ENCODE measurements at places on chromosomes 2 and 18.

GRCh38 chr2:139622691-139623090 lies 842.5 kb upstream of the NXPH2 start:
- no peak for DNase-seq

DNA sequence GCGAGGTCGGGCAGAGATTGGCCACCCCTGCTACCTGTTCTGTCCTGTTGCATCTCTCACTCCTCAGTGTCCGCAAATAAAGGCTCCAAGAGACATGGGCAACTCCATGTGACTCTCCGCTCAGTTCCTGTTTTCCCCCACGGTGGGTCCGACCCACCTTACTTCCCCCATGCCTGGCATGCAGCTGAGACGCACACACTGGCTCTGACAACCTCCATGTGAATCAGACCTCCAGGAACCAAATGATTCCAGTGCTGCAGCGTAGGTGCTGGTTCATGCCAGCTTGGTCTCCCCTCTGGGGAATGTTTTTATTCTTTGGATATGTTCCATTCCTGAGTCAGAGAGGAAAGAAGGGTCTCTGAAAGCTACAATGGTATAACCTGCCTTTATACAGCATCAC lies 221.5 kb downstream of the SH3RF3 start:
- no peak for DNase-seq

GRCh38 chr2:68172521-68172920 lies 14.8 kb downstream of the PNO1 start:
- DNase-seq, result no peak

- DNase-seq, result no peak
These were observed 21.0 kb downstream of the MIB1 start for GRCh38 chr18:21761471-21762115.

DNA sequence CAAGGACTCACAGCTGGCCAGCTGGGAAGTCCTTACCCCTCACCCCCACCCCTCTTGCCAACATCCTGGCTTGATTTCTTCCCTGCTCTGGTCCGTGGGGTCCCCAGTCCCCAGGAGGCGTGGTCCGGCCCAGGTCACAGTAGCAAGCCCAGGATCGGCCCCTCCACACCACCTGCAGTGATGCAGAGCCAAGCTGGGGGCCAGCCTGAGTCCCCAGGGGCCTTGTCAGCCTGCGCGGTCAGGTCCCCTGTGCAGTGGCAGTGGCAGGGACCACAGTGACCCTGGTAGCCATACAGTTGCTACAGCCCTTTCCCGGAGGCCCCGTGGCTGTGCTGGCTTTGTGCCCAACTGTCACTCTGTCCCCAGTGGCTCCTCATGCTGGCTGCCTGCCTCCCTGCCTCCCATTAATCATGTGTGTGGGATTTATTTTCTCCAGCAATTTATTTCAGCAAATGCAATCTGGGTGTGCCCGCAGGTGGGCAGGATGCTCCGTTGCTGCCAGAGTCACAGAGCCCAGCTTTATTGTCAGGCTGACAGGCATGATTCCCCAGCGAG lies 8.8 kb upstream of the PRSS56 start:
- DNase-seq, result no peak

DNA sequence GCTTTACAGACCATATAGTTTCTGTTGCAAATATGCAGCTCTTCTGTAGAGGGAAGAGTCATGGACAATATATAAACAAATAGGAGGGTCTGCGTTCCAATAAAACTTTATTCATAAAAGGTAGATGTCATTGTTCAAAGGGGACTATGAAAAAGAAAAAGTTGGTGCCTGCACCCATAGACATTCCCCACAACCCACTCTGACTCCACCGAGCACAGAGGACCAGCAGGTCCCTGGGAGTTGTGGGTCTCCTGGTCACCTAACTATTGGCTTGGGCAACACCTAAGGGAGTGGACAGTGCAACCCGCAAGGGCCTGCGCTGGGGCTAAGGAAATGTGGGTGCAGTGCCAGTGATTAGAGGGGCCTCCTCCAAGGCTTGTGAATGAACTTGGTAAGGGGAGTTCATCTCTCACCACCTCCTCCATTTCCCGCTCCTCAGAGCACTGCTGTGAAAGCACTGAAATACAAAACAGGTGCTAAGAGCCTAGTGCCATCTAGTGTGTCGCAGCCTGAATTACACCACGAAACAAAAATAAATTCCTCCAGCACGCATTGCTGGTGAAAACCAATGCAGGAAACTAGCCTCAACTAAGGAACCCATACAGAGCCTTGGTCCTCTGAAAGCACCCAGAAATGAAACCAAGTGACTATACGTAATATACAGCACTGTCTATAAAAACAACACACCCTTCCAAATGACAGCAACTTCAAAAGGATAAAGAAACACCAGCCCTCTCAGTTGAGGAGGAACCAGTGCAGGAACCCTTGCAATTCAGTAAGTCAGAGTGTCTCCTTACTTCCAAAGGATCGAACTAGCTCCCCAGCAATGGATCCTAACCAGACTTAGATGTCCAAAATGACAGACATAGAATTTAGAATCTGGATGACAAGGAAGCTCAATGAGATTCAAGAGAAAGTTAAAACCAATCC lies 166.6 kb downstream of the RNF144A start:
- no peak for DNase-seq

- no peak for DNase-seq
These were observed 107.3 kb upstream of the ZFP36L2 start for GRCh38 chr2:43333656-43334144.

DNA sequence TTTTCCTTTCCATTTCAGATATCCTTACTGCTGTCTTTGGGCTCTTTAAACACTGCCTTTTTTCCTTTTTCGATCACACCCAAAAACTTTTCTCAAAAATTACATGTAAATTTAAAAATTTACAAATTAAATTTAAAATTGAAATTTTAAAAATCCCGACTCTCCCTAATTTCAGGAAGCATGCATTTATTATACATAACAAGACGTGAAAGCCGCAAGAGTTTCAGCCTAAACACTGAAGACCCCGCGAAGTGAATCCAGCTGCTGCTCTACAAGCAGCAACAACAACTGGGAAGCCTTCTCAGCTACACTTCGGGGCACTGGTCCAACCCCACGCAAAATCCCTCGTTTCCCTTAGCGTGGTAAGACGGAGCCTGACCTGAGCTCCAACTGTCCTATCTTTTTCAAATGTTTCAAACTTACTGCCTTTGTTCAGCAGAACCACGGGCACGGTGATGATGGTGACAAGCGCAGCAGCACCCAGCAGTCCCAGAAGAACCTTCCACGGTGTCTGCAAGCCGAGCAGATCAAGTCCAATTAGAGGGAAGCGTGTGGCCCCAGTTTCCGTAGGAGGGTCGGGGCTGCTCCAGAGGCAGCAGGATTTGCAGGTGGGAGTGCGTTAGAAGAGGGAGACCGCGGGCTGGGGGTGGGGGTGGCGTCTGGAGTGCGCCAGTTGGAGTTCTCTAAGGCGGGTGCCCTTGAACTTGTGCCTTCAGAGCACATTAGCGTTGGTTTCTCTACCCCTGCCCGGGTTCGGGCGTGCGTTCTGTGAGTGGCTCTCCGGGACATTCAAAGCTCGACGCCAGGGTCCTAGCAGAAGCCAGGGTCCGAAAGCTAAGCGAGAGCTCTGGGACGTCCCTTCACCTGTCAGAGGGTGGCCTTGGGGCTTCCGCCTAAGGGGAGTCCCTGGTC lies 783 bp downstream of the DPP4 start:
- no peak for DNase-seq

GRCh38 chr2:203853271-203853670 lies 14.3 kb upstream of the CTLA4 start:
- no peak for DNase-seq

- DNase-seq, result no peak
These were observed 198.8 kb upstream of the FOSL2 start for GRCh38 chr2:28193630-28194403.

GRCh38 chr18:2978208-2978607 lies 34.7 kb downstream of the LPIN2 start:
- no peak for DNase-seq

GRCh38 chr2:58631986-58632385 lies 390.9 kb upstream of the FANCL start:
- DNase-seq, result no peak

GRCh38 chr2:9617296-9617695 lies 13.5 kb downstream of the YWHAQ start:
- DNase-seq, result no peak

DNA sequence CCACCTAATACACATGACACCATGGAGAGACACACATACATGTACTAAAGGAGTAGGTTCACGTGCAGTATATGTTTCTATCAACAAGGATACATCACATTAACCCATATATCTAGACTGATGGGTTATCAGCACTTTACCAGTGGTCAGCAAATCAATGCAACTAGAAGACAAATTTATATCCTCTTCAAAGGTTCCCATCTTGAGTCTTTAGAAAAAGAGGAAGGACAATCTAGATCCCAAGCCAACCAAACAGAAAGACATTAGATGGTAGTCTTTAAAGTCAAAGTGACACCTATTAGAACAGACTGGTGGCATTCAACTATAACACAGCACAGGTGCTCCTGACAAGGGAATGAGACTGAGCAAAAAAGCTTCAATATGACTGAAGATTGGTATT lies 13.8 kb upstream of the SERTAD2 start:
- DNase-seq, result no peak

DNA sequence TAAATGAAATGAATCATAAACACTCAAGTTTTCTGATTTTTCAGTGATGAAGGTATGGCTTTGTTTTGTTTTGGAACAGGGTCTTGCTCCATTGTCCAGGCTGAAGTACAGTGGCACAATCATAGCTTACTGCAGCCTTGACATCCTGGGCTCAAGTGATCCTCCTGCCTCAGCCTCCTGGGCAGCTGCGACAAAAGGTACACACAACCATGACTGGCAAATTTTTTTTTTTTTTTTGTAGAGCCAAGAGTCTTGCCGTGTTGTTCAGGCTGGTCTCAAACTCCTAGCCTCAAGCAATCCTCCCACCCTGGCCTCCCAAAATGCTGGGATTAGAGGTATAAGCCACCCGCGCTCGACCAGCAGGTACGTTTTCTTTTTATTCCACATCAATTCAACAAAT lies 22.5 kb upstream of the LRP2 start:
- no peak for DNase-seq

DNA sequence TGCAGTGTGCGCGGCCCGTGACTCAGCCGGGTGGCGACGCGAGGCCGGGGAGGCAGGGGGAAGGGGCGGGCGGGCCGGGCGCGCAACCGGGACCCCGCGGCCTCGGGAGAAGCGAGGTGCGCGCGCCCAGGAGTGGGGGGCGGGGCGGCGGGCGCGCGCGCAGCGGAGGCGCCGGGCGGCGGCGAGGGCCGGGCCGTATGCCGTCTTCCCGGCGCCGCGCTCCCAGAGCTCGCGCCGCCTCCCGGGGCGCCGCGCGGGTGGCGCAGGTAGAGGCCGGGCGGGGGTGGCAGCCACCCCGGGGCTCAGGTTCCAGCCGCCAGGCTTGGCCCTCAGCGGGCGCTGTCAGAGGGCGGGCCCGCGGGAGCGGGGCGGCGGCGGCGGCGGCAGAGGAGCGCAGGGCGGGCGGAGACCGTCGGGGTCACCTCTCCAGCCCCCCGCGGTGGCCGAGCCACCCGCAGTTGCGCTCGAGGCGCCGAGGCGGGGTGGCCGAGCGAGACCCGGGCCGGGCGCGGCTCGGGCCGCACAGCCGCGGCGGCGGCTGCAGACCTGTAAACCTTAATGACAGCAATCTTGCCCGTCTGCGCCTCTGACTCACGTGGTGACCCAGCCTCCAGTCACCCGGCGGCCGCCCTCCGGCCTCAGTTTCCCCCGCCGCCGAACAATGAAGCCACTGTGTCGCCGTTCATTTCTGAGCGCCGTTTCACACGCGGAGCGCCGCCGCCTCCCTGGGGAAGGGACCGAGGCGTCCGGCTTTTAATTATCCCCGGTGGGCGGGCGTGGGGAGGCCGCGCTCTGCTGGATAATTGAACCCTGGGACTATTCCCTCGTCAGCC lies 25.3 kb upstream of the SMAD7 start:
- DNase-seq, result peak; percentile 63

GRCh38 chr2:190670182-190670946 lies 21.5 kb downstream of the NAB1 start:
- no peak for DNase-seq

DNA sequence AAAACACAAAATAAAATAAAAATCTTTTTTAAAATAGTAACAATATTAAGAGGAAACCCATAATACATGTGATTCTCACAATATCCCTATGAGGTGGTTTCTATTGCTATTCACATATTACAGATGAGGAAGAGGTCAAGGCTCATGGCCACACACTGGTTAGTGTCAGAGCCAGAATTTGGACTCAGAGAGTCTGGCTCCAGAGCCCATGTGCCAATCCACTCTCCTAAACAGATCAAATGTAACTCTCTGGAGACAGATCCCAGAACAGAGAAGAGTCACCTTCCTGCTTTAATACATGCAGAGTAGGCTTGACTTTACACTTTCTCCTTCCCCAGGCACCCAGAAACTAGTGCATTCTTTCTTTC lies 10.1 kb upstream of the SLC11A1 start:
- DNase-seq, result no peak

GRCh38 chr2:79327460-79327859 lies 167.9 kb upstream of the REG3A start:
- DNase-seq, result no peak

DNA sequence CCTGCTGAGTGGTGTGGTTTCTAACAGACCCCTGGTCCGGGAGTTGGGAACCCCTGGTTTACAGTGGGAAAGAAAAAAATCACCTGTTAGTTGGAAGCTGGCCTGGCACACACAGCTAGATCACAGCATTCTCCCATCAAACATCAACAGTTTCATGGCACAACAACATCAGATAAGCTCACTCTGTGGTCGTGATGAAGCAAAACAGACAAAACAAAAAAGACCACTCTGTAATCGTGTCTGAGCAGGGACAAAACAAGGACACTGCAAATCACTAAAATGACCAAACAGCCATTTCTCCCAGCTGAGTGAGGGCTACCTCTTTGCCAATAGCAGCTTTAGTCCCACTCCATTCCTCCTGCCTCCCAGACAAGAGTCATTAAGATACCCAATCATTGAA lies 9.0 kb upstream of the IMPACT start:
- no peak for DNase-seq

GRCh38 chr18:57497372-57498294 lies 62.5 kb downstream of the ONECUT2 start:
- no peak for DNase-seq

GRCh38 chr2:168515502-168515901 lies 59.4 kb downstream of the CERS6 start:
- DNase-seq, result no peak

- no peak for DNase-seq
These were observed 82.8 kb upstream of the CD28 start for GRCh38 chr2:203623661-203624060.

- no peak for DNase-seq
These were observed 35.5 kb upstream of the KIDINS220 start for GRCh38 chr2:8872821-8873432.

GRCh38 chr2:196421880-196422279 lies 217.6 kb upstream of the CCDC150 start:
- no peak for DNase-seq

- no peak for DNase-seq
These were observed 11.8 kb downstream of the DSC3 start for GRCh38 chr18:31030574-31031278.

GRCh38 chr2:201642086-201642578 lies 1.2 kb downstream of the TMEM237 start:
- no peak for DNase-seq

DNA sequence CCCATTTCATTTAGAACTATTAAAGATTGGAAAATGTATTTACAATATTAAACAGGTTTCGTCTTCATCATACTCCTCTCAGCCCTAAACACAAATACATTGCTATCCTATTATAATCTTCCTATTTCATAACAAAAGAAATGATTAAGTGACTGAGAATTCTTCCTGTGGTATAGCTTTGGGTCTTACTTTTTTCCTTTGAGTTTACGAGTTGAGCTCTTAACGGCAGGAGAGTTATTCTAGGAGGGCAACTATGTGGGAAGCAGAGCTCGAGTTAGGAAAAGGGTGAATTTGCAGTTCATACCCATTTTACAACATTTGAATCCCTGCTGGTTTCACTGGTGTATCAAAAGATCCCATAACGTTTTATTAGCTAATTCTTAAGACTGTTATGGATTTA lies 105.0 kb downstream of the FIGN start:
- no peak for DNase-seq
